ENCODE measurements at places on chromosomes 5 and 9.

DNA sequence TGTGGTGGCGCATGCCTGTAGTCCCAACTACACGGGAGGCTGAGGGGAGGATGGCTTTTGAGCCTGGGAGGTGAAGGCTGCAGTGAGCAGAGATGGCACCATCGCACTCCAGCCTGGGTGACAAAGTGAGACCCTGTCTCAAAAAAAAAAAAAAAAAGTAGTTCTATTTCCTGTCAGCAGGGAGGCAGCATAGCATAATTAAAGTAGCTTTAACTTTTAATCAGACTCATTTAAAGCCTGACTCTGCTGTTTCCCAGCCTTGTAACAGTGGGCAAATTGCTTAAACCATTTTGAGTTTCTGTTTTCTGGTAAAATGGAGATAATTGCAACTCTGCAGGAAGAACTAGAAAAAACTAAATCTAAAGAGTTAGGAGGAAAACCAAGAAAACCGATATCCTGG, 31.2 kb downstream of the CNOT6 start:
- DNase-seq = no peak

DNA sequence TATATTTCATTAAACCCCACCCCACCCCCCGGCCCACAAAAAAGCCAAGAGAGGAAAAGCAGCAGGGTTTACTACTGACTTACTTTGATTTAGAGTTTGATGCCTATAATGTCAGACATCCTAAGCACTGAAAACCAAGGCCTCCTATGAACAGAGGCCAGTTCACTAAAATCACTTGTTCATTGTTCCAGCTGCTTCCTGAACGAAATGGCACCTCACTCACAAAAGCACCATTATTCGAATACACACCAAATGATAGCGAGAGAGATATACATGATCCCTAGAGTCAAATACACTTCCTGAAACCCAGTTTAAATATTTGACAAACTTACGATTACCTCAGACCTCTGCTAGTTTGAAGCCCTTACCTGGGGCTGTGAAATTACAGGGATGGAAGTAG, 66.6 kb downstream of the LPAR1 start:
- no peak for DNase-seq

- no peak for DNase-seq
Measured at GRCh38 chr9:16207161-16207560, 654.3 kb downstream of the CCDC171 start.

DNA sequence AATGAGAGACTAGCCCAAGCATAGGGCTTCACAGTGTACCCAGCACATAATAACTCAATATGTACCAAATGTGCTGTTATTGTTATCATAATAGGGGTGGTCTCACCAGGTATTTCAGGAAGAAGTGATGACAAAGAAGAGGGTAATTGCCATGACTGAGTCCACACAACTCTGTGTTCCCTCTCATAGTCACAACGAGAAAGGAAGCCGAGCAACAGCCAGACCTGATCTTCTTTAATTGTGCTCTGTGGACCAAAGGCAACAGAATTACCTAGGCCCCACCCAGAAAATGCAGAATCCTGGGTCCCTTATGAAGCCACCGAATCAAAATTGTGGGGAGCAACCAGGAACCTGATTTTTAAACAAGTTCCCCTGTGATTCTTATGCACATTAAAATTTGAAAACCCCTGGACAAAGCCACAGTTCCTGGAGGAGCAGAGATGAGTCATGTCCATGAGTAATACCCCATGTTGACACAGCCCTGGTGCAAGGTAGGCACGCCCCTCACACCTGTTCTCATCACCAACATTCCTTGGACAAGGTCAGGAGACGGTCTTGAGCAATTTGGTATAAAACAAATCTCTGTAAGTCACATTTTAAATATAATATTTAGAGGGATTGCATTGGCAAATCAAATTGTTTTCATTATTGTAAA, 5.2 kb downstream of the FGF1 start:
- no peak for DNase-seq

GRCh38 chr9:137705906-137706305, 87.1 kb downstream of the EHMT1 start:
- no peak for DNase-seq

- DNase-seq = no peak
Measured at GRCh38 chr5:76050134-76050533, 33.0 kb upstream of the SV2C start.

GRCh38 chr5:95848701-95849100, 26.2 kb upstream of the GLRX start:
- DNase-seq = no peak

DNA sequence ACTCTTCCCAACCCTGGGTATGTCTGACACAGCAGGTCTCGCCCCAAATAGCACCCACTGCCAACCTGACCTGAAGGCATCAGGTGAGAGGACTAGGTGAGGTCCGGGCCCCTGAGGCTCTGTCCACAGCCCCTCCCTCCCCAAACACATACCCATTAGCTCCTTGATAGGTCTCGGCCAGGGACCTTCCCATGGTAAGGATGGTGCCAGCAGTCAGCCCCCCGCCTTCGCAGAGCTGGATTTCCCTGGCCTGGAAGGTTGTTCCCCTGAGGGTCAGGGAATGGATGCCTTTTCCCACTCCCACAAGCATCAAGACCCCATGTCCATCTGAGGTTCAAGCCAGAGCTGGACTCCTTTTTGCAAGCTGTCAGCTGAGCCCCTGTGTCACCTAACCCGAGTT, 2.7 kb downstream of the ENHO start:
- DNase-seq = no peak

DNA sequence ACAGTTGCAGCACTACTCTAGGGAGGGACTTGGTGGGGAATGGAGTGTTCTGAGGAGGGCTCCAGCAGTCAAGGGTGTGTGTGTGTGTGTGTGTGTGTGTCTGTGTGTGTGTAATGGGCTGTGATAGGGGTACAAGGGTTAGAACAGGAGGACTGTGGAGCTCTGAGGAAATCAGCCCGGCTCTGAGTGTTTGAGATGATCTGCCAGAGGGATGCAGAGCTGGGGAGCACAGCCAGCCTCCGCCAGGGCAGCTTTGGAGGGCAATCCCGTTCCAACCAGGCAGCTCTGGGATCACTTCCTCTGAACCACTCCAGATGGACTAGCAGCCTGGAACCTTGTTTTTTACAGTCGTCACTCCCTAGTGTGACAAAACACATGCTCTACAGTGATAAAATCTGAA, 3.0 kb upstream of the SLC6A7 start:
- DNase-seq = no peak

GRCh38 chr5:1792842-1793266, 6.8 kb downstream of the MRPL36 start:
- no peak for DNase-seq

- DNase-seq = no peak
Measured at GRCh38 chr5:180160789-180161188, 48.2 kb downstream of the RASGEF1C start.

DNA sequence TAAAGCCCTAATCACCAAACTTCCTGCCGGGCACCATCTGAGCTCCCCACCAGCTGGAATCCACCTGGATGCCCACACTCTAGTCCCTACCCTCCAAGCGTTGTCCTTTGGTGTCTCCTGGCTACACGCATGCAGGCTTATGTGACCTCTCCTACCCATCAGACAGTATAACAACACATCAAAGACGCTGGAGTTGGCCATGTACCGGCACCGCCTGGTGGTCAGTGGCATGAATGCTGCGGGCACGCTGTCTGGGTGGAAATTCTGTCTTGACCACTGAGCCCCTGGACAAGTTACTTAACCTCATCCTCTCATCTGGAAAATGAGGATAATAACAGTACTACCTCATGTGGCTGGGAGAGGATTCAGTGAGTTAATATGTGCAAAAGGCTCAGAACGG, 23.4 kb upstream of the CORO2A start:
- DNase-seq = no peak

DNA sequence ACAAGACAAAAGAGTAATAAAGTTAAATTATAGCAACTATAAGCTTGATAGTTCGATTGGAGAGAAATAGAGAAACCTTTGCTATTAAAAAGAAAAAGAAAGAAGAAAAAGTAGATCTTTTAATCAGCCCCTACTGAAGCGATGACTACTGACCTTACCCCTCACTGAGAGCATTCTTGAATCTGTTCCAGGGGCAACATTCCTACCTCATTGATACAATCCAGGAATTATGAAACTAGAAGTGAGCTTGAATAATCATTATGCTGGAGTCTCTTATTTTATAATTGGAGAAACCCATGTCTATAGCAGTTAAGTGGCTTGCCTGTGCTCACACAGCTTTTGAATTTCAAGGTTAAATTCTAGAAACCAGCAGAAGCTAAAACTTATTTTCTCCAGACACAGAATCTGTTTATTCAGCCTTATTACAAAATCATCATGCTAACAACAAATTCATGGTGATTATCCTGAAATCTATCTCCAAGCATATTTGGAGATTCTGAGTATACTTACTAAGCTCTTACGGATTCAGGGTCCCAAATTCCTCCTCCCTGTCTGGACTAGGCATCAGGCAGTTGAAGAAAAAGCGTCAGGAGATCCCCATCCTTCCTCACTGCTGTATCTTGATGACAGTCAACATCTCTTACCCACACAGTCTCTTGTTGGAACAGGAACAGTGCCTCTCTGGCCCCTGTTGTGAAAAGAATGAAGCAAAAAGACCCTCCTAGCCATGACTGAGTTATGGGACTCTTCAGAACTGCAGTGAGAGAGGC, 547.6 kb upstream of the WWC1 start:
- DNase-seq = no peak

DNA sequence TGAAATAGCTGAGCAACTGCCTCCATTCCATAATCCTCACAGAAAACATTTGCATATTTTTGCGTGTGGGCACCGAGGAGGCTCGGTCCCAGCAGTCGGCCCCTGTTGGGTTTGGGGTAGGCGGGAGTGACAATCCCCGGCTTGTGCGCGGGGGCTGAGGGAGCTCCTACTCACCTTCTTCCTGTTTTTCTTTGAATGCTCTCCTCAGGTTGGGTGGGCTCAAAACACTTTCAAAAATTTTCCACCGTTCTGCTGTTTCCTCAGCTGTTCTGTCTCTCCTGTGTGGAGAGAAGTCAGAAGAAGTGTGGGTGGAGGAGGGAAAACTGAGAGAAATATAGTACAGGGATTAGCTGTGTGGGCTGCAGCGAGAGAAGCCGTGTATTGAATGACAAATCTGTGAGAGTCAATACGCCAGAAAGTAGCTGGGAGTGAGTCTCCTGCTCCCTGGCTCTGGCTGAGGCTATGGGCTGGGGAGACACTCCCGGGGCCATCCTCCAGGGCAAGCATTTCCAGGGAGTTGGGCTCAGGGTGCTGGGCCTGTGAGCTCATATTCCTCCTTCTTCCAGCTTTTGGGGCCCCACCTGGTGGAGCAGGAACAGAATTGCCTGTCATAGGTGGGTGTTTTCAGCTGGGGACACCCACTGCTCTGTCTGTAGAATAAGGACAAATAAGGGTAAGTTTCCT, 84.7 kb downstream of the CMYA5 start:
- DNase-seq = peak; percentile 78

DNA sequence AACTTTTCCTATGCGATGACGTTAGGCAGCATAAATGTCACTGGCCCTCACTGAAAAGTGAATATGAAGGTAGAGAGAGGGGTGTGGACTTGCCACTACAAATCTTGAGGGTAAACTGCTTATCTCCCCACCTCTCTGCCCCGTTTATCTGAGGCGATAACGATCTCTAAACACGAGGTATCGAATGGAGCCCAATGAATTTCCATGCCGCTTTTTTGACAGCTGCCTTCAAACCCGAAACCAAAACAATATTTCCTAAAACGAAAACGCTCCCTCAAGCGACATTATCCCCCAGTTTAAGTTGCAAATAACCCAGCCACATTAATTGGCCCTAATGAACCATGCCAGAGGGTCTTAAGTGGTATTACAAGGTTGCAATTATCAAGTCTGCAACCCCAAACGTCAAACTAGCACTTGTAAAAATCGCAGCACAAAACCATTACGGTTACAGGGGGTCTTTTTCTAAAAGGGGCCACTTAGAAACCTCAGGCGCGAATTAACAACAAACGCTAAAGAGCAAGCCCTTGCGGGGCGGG, 1.4 kb downstream of the NR3C1 start:
- DNase-seq = peak; percentile 17

- DNase-seq = peak; percentile 42
Measured at GRCh38 chr5:167573370-167574127, 717.9 kb upstream of the WWC1 start.

- DNase-seq = peak; percentile 64
Measured at GRCh38 chr5:61949054-61949678, 356.8 kb upstream of the KIF2A start.

DNA sequence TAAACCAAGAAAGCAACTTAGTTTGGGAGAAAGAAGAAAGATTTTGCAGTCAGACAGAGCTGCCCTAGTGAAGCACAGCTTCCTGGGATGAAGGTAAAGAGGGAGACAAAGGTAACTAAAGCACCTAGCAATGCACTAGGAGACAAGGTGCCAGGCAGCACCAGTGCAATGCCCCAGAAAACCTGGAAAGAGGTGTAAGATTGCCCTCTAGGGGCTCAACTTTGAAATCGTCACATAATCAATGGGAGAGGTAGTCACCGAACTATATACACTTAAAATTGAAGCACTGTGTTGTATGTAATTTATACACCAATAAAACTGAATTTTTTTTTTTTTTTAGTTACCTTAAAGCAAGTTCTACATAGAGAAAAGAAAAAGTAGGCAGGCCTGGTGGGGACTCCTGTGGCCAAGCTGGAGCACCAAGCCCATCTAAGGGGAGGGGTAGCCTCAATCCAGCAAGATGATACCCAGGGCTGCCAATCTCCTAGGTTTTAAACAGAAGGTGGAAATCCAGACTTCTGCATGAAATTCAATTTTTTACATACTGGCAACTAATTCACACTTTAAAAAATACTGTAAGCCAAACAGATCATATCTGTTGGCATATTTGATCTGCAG, 48.2 kb downstream of the CDK5RAP2 start:
- peak; percentile 48 for DNase-seq

DNA sequence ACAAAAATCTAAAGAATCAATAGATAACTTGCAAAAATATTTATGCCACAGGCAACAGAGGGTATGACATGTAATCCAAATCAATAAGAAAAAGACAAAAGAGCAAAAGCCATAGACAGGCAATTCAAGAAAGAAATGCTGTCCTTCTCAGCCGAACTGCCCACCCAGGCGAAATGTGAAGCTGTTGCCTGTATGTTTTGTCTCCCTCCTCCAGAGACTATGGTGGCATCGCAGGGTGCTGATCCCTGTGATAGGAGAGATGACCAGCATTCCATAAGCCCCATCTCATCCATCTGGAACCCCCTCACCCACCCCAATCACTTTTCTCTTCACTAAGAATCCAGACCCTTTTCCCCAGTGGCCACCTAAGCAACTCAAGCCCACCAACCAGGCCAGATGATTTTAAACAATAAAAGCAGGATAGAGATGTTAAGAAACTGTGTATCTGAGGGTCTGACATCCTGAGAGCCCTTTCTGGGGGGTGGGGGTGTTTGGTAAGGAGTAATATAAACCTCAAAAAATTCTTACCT, 5.3 kb upstream of the ACSL6 start:
- no peak for DNase-seq

- peak; percentile 27 for DNase-seq
Measured at GRCh38 chr5:154446195-154447088, 645 bp downstream of the SAP30L start.
